ENCODE measurements at places on chromosomes 11 and 22.

GRCh38 chr11:103862094-103862801, 174.2 kb upstream of the DDI1 start:
- DNase-seq, result no peak

GRCh38 chr11:115927823-115928329, 423.7 kb upstream of the CADM1 start:
- DNase-seq, result no peak

- no peak for DNase-seq
These were observed 357.0 kb downstream of the LRRC4C start for GRCh38 chr11:41102471-41102870.

DNA sequence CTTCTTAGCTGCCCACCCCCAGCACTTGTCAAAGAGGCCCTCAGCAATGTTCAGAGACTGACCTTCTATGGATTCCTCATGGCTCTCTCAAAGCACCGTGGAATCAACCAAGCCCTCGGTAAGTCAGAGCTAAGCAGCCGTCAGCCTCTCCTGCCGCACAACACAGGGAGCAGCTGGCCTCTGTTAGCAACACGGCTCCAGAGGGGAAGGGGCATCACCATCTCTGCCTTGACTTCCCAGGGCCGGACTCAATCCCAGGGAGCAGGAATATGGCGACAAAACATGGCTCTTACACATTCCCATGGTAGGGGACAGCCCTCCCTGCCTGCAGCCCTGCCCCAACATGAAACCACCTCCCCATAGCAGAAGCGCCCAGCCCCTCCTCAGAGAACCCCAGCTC, 18.9 kb downstream of the ARFGAP2 start:
- no peak for DNase-seq

- DNase-seq, result no peak
These were observed 250.6 kb upstream of the TENM4 start for GRCh38 chr11:79691445-79691844.

GRCh38 chr11:126815111-126815510, 185.5 kb downstream of the KIRREL3 start:
- no peak for DNase-seq

- no peak for DNase-seq
These were observed 1.7 kb upstream of the RHOD start for GRCh38 chr11:67054836-67055523.

- DNase-seq, result no peak
These were observed 14.6 kb downstream of the C11orf21 start for GRCh38 chr11:2287091-2287490.

DNA sequence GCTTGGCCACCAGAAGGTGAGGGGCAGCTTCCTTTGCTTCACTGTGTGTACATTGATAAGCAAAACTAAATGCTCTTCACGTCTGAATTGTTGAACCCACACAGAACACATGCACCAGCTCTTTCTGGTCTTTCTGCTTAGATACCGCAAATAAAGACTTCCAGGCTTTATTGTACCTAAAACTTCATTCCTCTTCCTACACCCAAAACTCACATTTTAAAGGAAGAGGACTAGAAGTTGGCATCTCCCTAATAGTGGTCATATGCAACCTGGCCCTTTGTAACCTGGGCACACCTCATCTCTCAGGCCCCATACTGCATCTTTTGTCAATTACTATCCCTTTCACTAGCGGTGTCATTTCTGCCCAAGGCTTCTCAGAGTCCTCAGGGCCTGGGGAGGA, 5.9 kb downstream of the SLC17A6 start:
- no peak for DNase-seq

DNA sequence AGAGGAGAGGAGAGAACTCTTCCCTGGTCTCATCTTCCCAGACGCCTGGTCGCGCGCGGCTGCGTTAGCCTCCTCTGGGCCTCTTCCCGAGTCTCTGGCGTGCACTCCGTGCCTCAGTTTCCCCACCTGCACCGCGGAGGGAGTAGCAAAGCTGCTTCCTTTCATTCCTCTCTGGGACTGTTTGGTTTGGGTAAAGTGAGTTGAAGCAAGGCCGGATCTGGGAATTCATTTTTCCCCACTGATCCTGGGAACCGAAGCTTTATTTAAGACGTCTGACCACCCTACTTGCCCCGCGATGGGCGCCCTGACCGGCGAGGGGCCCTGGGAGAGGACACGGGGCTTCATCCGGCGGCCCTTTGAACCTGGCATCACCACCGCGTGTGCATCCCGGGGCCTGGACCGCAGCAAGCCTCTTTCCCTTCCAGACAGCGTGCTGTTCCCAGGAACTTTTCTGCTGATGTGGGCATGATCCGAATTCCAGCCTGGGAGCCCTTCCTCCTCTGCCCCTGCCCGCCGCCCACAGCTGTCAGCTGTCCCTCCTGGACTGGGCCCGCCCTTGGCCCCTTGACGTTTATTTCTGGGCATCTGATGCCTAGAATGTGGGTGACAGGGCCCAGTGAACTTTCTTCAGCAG, 758 bp downstream of the LDLRAD3 start:
- DNase-seq, result peak; percentile 12

GRCh38 chr11:84780689-84781293, 846.4 kb downstream of the DLG2 start:
- DNase-seq, result no peak

DNA sequence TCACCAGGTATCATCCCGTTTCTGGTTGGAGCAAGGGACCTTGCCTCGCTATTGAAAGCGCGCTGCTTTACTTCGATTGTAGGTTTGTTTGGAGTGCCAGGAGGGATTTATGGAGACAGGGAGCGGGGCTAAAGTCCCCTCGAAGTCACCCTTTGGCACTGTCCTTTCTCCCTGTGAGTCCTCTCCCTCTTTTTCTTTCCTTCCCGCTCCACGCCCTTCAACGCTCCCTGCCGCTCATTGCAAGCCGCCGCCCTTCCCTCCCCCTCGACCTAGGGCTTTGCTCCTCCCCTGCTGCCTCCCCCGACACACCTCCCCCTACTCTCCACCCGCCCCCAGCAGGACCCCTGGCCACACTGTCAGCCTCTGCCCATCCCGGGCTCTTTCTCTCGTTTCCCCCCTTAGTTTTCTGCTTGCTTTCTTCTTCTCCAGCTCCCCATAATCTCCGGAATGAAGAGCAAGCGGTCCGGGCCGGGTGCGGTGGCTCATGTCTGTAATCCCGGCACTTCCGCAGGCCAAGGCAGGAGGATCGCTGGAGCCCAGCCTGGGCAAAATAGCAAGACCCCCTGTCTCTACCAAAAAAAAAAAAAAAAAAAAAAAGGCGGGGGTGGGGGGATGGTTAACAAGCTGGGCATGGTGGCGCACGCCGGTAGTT, 41.0 kb downstream of the AHNAK start:
- DNase-seq, result no peak

- no peak for DNase-seq
These were observed 97.7 kb upstream of the SORL1-AS1 start for GRCh38 chr11:121550247-121551030.
